ENCODE measurements at places on chromosomes 2 and 18.

DNA sequence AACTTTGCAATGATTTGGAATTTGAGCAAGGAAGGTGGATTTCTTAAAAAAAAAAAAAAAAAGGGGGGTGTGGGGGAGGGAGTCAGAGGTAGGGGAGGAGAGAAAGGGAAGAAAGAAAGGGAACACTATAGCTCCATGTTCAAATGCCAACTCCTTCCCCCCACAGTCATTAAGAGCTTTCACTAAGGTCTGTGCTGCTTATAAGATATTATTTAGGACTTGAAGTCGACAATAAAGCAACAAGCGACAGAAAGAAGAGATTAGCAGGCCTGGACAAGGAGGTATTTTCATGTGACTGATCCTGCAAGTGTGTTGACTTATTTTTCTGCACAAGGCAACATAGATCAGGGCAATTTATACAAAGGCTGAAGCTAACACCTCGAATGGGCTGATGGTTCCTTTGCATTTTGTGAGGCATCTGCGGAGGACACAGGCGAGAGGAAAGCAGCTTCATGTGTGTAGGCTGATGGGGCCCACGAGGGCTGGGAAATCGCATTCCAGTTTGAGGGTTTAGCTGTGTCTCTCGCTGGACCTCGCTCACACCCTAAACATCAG, 382.0 kb downstream of the SOX11 start:
- no peak for DNase-seq

- DNase-seq = no peak
Observed at GRCh38 chr18:37520508-37520907, 45.1 kb downstream of the CELF4 start.

DNA sequence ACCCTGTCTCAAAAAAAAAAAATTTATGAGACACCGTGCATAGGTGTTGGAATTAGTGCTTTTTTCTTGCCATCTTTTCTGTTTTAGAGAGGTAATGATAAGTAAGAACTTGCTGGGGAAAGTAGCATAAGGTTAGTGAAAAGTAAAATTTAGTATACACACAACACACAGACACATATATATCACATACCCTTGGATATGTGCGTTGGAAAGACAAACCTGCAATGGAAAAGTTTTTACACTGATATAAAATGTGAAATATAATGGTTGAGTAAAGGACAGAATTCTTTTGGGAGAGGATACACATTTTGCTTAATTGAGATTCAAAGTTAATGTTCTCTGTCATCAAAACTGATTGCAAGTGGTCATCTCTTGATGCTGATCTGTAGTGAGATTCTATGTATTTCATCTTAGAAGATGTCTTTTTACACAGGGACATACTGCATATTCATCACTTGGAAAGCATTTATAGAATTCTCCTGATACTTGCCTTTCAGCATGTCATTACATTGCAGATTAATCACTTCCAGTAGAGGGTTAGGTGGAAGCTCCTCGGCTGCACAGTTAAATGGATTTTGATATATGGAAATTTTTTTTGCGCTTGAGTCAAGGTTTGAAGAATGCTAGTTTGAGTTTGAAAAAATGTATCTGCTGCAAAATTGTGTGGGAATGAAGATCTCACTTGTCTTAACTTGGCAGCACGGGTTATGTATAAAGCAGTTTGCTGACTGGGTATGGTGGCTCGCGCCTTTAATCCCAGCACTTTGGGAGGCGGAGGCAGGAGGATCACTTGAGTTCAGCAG, 13.5 kb downstream of the PPP1CB start:
- DNase-seq = peak; percentile 88

GRCh38 chr2:239866350-239866749, 158.8 kb downstream of the NDUFA10 start:
- no peak for DNase-seq

GRCh38 chr18:45689396-45689795, 34.6 kb upstream of the SLC14A1 start:
- DNase-seq = no peak

GRCh38 chr18:50131591-50131990, 63.4 kb downstream of the MYO5B start:
- DNase-seq = no peak

GRCh38 chr2:39320162-39320561, 76.4 kb upstream of the CDKL4 start:
- DNase-seq = no peak
